Activated CD8-positive, alpha-beta T cell treated with anti-CD3 and anti-CD28 coated beads, Interleukin-2, amount 10 ng/mL, durations not matched to agents 7 days and 5 days (primary cell): ENCODE measurements at places on chromosomes 16 and 17.

DNA sequence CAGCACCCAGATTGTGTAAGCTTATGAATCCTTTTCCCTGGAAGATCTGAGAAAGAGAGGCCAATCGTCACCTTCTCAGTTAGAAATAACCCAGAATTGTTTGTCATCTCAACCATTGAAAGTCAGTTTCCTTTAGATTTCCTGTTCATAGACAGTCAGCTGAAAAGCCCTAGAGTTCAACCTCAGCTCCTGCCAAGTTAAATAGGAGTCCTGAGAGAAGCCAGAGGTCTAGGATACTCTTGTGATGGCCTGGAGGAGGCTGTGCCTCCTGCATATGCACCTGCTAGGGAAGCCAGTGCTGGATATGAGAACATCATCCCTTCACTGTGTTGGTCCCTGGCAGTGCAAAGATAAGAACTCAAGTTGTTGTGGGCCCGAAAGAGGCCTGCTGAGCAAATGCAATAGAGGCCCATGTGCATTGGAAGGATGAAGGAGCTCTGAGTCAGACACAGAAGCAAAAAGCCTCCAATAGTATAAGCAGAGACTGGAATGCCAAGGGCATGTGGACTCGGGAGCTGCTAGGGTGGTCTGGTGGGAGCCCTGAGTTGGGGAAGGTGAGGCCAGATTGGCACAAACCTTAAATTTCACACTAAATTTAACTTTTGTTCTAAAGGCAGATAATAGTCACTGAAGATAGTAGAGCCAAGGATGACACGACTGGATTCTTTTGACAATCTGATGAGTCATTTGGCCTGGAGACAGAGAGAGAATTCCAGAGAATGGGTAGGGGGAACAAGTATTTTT, 520.9 kb upstream of the CDH5 start:
- no peak for DNase-seq
- H3K4me3 ChIP-seq, result no peak overlapping the region
- H3K27me3 ChIP-seq, result no peaks in the 10 kb centered on the region

DNA sequence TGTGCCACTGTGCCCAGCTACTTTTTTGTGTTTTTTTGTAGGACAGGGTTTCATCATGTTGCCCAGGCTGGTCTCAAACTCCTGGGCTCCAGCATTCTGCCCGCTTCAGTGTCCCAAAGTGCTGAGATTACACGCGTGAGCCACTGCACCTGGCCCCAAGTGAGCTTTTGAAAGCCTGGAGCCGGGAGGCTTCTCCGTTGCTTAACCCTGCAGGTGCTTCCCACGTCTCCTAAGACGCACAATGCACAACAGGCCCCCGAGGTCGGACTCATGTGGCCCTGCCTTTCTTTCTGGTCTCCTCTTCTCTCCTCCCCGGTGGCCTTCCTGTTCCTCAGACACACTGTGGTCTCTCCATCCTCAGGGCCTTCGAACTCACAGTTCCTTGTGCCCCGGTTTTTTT, 12.5 kb downstream of the RABEP2 start:
- H3K36me3 ChIP-seq, result peaks cover 25% of the 10 kb centered on the region
- no peak overlapping the region for H3K27ac ChIP-seq
- H3K4me1 ChIP-seq, result no peaks in the 10 kb centered on the region

GRCh38 chr17:81578038-81578441, 25.9 kb upstream of the FAAP100 start:
- H3K4me3 ChIP-seq, result no peak overlapping the region
- DNase-seq, result no peak

DNA sequence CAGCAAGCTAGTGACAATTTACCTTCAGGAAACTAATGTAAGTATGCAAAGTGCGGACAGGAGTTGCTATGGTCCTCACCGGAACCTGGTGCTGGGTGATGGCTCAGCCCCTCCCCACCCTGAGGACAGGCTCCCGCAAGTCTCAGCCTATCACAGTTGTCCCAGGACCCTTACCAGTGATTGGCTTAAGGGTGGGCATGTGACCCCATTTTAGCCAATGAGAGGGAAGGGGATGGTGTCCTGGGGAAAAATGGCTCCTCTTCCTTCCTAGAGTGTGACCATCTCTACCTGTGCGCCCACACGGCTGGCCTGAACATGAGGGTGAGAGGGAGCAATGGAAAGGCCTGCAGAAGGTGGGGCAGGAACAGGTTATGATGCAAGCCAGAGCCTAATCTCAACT, 80.4 kb downstream of the C16orf78 start:
- peaks cover 7% of the 10 kb centered on the region for H3K27me3 ChIP-seq
- no peaks in the 10 kb centered on the region for H3K4me1 ChIP-seq
- H3K36me3 ChIP-seq, result no peaks in the 10 kb centered on the region
- no peak overlapping the region for H3K27ac ChIP-seq
- H3K4me3 ChIP-seq, result no peak overlapping the region

GRCh38 chr17:43988301-43988700, 16.1 kb upstream of the NAGS start:
- H3K27ac ChIP-seq, result no peak overlapping the region
- H3K4me1 ChIP-seq, result peaks cover 11% of the 10 kb centered on the region
- no peak overlapping the region for H3K4me3 ChIP-seq
- peaks cover 31% of the 10 kb centered on the region for H3K27me3 ChIP-seq
- no peak for DNase-seq
- H3K36me3 ChIP-seq, result no peaks in the 10 kb centered on the region

DNA sequence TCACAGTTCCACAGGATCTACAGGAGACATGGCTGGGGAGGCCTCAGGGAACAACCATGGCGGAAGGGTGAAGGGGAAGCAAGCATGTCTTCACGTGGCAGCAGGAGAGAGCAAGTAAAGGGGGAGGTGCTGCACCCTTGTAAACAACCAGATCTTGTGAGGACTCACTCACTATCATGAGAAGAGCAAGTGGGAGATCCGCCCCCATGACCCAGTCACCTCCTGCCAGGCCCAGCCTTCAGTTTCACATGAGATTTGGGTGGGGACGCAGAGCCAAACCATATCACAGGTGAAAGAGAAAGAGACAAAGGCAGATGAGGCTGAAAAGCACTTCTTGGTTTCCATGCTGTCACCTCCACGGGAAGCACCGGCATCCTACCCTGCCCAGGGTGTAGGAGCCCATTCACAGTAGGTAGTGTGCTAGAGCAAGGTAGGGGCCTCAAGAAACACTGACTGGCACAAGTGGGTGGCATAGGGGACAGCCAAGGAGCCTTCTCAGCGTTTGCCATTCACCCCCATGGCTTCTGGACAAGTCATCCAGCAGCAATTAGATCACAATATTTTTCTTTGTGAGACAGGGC, 6.6 kb downstream of the NARF start:
- no peak overlapping the region for H3K27ac ChIP-seq
- DNase-seq, result no peak
- H3K36me3 ChIP-seq, result peaks cover 73% of the 10 kb centered on the region
- no peak overlapping the region for H3K4me3 ChIP-seq
- H3K27me3 ChIP-seq, result no peaks in the 10 kb centered on the region

GRCh38 chr17:66720567-66720966, 114.3 kb upstream of the CACNG5 start:
- no peak overlapping the region for H3K4me3 ChIP-seq
- no peaks in the 10 kb centered on the region for H3K27me3 ChIP-seq
- no peak overlapping the region for H3K27ac ChIP-seq
- peaks cover 12% of the 10 kb centered on the region for H3K36me3 ChIP-seq
- peaks cover 9% of the 10 kb centered on the region for H3K4me1 ChIP-seq
- DNase-seq, result no peak

- no peak for DNase-seq
- no peak overlapping the region for H3K4me3 ChIP-seq
- peaks cover 62% of the 10 kb centered on the region for H3K4me1 ChIP-seq
- no peaks in the 10 kb centered on the region for H3K27me3 ChIP-seq
- peaks cover 46% of the 10 kb centered on the region for H3K36me3 ChIP-seq
Observed at GRCh38 chr16:68083239-68083781, 1.9 kb upstream of the NFATC3 start.

- peaks cover 35% of the 10 kb centered on the region for H3K4me1 ChIP-seq
- DNase-seq, result no peak
Observed at GRCh38 chr17:41784207-41784744, 2.2 kb downstream of the JUP start.

DNA sequence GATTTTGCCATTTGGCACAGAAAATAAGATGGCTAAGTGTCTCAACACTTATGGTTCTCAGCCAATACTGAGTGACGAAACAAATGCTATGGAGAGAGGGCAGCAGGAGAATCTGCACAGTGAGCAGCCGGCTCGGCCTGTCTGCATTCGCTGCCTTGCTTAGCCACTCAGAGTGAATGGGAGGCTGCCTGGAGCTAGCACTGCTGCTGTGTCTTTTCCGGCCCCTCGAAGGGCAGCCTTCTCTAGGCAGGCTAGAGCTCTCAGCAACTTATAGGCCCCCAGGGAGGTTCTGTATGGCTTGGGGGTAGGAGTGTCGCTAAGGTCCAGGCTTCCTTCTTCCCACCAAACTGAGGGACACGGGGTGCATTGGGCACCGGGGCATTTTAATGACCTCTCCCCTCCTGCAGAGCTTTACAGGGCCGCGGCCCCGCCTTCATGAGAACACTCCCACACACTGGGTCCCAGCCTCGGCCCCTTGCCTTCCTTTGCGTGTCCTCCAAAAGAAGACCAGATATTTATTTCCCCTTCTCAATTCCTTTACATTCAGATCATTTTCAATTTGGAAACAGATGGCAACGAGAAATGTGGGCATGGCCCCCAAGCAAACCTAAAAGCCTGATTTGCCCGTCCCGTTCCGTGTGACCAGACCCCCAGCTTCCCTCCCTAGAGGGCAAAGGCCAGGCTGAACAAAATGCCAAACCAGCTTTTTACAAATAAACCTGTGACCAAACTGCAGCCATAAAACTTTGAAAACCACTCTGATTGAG, 670.9 kb downstream of the TOX3 start:
- no peaks in the 10 kb centered on the region for H3K27me3 ChIP-seq
- H3K27ac ChIP-seq, result no peak overlapping the region
- H3K4me1 ChIP-seq, result no peaks in the 10 kb centered on the region
- H3K36me3 ChIP-seq, result no peaks in the 10 kb centered on the region
- no peak overlapping the region for H3K4me3 ChIP-seq

- peaks cover 4% of the 10 kb centered on the region for H3K4me1 ChIP-seq
- peaks cover 68% of the 10 kb centered on the region for H3K36me3 ChIP-seq
- no peak overlapping the region for H3K4me3 ChIP-seq
- no peaks in the 10 kb centered on the region for H3K27me3 ChIP-seq
- no peak overlapping the region for H3K27ac ChIP-seq
Observed at GRCh38 chr17:13008461-13008860, 9.4 kb downstream of the ELAC2 start.

GRCh38 chr17:68981288-68981687, 26.1 kb upstream of the ABCA8 start:
- no peaks in the 10 kb centered on the region for H3K4me1 ChIP-seq
- no peaks in the 10 kb centered on the region for H3K36me3 ChIP-seq
- no peaks in the 10 kb centered on the region for H3K27me3 ChIP-seq

GRCh38 chr16:77499373-77500285, 64.8 kb upstream of the ADAMTS18 start:
- DNase-seq, result no peak
- H3K27ac ChIP-seq, result no peak overlapping the region
- H3K36me3 ChIP-seq, result no peaks in the 10 kb centered on the region
- H3K4me1 ChIP-seq, result no peaks in the 10 kb centered on the region
- peaks cover 2% of the 10 kb centered on the region for H3K27me3 ChIP-seq

GRCh38 chr17:45402916-45403315, 29.8 kb downstream of the ARHGAP27 start:
- no peak overlapping the region for H3K4me3 ChIP-seq
- H3K36me3 ChIP-seq, result peaks cover 62% of the 10 kb centered on the region
- no peak overlapping the region for H3K27ac ChIP-seq
- peaks cover 16% of the 10 kb centered on the region for H3K4me1 ChIP-seq
- DNase-seq, result no peak

GRCh38 chr17:9902120-9902519, 3.0 kb downstream of the RCVRN start:
- no peak overlapping the region for H3K27ac ChIP-seq
- no peak for DNase-seq
- no peaks in the 10 kb centered on the region for H3K4me1 ChIP-seq
- H3K36me3 ChIP-seq, result no peaks in the 10 kb centered on the region
- H3K4me3 ChIP-seq, result no peak overlapping the region

- DNase-seq, result no peak
- H3K36me3 ChIP-seq, result peaks cover 64% of the 10 kb centered on the region
- no peaks in the 10 kb centered on the region for H3K27me3 ChIP-seq
- H3K4me3 ChIP-seq, result no peak overlapping the region
- H3K4me1 ChIP-seq, result peaks cover 11% of the 10 kb centered on the region
Observed at GRCh38 chr17:67737145-67737544, 19.4 kb downstream of the NOL11 start.

- no peak overlapping the region for H3K27ac ChIP-seq
- peaks cover 9% of the 10 kb centered on the region for H3K4me1 ChIP-seq
- no peak for DNase-seq
- no peaks in the 10 kb centered on the region for H3K36me3 ChIP-seq
Observed at GRCh38 chr16:4015275-4016004, 100.8 kb downstream of the ADCY9 start.

- H3K4me3 ChIP-seq, result no peak overlapping the region
- H3K4me1 ChIP-seq, result peaks cover 20% of the 10 kb centered on the region
- H3K36me3 ChIP-seq, result no peaks in the 10 kb centered on the region
- peaks cover 12% of the 10 kb centered on the region for H3K27me3 ChIP-seq
- H3K27ac ChIP-seq, result no peak overlapping the region
Observed at GRCh38 chr17:57735707-57736106, 9.4 kb downstream of the CCDC182 start.

GRCh38 chr16:73608911-73609310, 561.0 kb upstream of the ZFHX3 start:
- no peaks in the 10 kb centered on the region for H3K4me1 ChIP-seq
- H3K4me3 ChIP-seq, result no peak overlapping the region
- DNase-seq, result no peak
- no peak overlapping the region for H3K27ac ChIP-seq

DNA sequence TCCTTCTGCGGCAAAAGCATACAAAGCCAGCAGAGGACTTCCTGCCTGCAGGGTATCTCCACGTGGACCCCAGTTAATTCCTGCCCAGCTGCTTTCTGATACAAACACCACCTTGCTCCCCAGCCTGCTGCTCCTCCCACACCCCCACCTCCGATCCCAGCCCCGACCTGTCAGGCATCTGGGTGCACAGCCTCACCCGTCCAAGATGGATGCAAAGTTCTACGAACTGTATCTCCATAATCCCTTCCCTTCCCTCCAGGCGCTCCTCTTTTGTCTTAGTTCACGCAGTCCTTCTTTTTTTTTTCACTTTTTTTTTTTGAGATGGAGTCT, 15.6 kb upstream of the FOXJ1 start:
- H3K27ac ChIP-seq, result no peak overlapping the region
- no peak overlapping the region for H3K4me3 ChIP-seq
- H3K27me3 ChIP-seq, result no peaks in the 10 kb centered on the region
- H3K4me1 ChIP-seq, result peaks cover 24% of the 10 kb centered on the region

GRCh38 chr17:33261820-33262219, 31.3 kb downstream of the ASIC2 start:
- H3K27ac ChIP-seq, result no peak overlapping the region
- H3K4me1 ChIP-seq, result no peaks in the 10 kb centered on the region
- no peaks in the 10 kb centered on the region for H3K36me3 ChIP-seq
